ENCODE measurements at places on chromosomes 12 and 14. TPM values are rescaled to one million over a fixed set of nuclear protein-coding genes. Genes with fewer than 3 reads are reported as not detected.

Gene TFCP2
- 14.6 TPM for total RNA-seq

Gene C12orf50
- not detected for total RNA-seq

Gene SOAT2
- under 0.01 TPM for total RNA-seq

Gene AQP2
- not detected for total RNA-seq

Gene CIDEB
- total RNA-seq, result 4.7 TPM

Gene GPRC5A
- 1.0 TPM for total RNA-seq

Gene MTHFD1
- total RNA-seq, result 31.3 TPM

Gene NEMP1
- total RNA-seq, result 11.0 TPM

Gene LALBA
- total RNA-seq, result not detected

Gene DHRS1
- total RNA-seq, result 6.3 TPM

Gene STXBP6
- total RNA-seq, result 17.7 TPM

Gene KLHL33
- total RNA-seq, result 2.1 TPM

Gene ERP27
- not detected for total RNA-seq

Gene FAR2
- total RNA-seq, result 12.5 TPM

Gene SPTSSA
- 9.9 TPM for total RNA-seq

Gene LTBP2
- total RNA-seq, result 12.0 TPM

Gene TAS2R50
- total RNA-seq, result 7.8 TPM

Gene PTPRR
- total RNA-seq, result 1.0 TPM

Gene ARHGAP5
- 86.1 TPM for total RNA-seq

Gene COCH
- total RNA-seq, result 3.1 TPM

Gene SLC10A1
- not detected for total RNA-seq

Gene ENDOU
- 1.0 TPM for total RNA-seq

Gene RFX4
- not detected for total RNA-seq

Gene RIC8B
- 19.3 TPM for total RNA-seq

Gene RAD9B
- 1.6 TPM for total RNA-seq

Gene TAS2R9
- 0.52 TPM for total RNA-seq

Gene LUM
- total RNA-seq, result 396 TPM
